Lower lobe of right lung (tissue), 2 donors: ENCODE measurements at places on chromosomes 2 and 18. TPM values are rescaled to one million over a fixed set of nuclear protein-coding genes. Genes with fewer than 3 reads are reported as not detected.

- no peaks in the 10 kb centered on the region for H3K36me3 ChIP-seq
- no peak overlapping the region for H3K4me3 ChIP-seq
- no peaks in the 10 kb centered on the region for H3K27me3 ChIP-seq
- DNase-seq: no peak
These were observed 46.2 kb downstream of the ARHGAP15 start for GRCh38 chr2:143175438-143175837.

Gene MYO5B
- 23.3 TPM for total RNA-seq

Gene CPLX4
- not detected for total RNA-seq

Gene MYO1B
- 123 TPM for total RNA-seq

Gene GRB14
- total RNA-seq: 4.6 TPM

DNA sequence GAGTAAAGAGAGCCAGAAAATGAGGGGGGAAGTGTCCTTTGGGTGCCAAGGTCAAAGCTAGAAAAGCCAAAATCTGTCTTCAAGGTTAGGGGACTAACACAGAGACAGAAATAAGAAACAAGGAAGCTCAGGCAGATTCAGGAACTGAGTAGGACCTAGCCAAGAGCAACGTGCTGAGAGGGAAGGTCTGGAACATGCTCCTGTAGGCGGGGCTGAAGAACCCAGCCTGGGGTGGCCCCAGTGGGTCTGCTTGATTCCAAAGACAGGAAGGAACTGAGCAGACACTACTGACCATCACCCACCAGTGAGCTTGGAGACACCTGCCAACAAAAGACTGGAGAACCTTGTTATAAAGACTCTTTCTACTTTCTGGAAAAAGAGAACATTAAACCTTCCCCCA lies 105.1 kb downstream of the SP3 start:
- no peak overlapping the region for H3K4me3 ChIP-seq
- H3K27ac ChIP-seq: no peak overlapping the region

DNA sequence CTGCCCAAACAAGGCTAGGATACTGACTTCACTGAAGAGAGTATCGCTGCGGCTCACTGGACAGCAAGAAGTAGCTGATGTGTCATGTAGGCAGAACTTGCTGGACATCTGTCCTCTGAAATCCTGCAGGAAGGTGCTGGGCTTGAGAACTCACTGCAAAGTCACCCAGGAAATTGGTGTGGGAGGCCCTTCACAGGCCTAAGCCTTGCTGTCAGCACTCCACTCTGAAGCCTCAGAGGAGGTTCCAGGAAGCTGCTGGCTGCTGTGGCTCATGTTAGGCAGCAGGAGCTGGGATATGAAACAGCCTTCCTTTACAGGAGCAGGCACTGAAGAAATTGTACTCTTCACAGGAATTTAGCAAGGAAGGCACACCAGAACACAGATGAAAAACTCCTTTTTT lies 88.3 kb upstream of the CCDC68 start:
- H3K4me1 ChIP-seq: no peaks in the 10 kb centered on the region
- DNase-seq: no peak
- H3K4me3 ChIP-seq: no peak overlapping the region
- no peak overlapping the region for H3K27ac ChIP-seq
- no peaks in the 10 kb centered on the region for H3K27me3 ChIP-seq

Gene GALNT3
- total RNA-seq: 27.8 TPM

Gene OR6B2
- not detected for total RNA-seq
